CD4-positive, alpha-beta T cell treated with Interleukin-10 for 1 hour (primary cell): ENCODE measurements at places on chromosomes 16 and 17.

DNA sequence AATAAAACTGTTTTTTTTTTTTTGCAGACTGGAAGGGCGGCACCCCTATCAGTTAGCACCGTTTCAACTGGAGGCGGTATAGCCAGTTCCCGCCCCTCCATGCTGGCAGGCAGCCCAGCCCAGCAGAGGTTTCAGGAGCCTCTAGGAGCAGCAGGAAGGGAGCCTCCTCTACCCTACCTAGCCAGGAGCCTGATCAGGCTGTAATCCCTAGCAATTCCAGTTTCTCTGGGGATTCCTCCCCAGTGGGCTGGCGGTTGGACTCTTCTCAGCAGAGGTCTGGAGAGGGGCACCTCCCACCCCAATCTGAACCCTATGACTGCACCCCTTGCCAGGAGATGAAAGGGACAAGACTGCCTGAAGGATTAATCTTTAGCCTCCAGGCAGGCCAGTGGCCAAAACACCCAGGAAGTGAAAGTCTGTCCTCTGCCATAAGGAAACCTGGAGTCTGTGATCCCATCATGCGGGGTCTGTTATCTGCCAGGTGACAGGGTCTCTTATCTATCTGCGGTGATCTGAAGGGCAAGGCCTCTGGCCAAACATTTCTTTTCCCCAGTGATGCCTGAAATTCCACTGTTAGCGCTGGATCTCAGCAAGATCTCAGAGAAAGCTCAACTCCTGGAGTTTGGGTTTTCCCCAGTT is 4.9 kb upstream of the CDH1 start:
- DNase-seq, result no peak

DNA sequence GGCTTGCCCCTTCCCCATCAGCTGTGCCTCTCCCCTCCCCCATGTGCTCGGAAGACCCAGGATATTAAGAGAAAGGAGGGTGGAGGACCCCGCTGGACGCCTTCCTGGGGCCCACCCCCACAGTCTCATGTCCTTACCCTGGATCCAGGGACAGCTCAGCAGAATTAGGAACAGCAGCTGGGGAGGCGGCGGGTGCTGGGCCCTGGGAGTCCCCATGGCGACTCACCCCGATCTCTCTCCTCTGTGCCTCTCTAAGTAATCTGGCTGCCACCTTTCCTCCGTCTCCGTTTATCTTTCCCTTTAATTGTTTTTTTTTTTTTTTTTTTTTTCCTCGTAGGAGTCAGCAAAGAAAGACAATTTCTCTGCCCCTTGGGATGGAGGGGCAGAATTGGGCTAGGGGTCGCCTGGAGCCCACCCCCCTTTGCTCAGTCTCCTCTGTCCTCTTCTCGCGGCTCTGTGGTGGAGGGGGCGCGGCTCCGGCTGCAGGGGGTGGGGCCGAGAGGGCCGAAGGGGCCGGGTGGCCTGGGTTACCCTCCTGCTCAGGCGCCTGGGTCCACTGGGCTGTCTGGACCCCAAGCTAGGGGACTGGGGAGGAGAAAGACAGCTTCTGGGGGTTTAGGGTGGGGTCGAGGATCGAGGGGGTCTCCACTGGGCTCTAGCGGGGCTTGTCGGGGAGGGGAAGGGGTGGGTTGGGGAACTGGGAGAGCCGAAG is 390 bp downstream of the SEZ6L2 start:
- DNase-seq, result no peak

- DNase-seq, result peak; percentile 86
Measured at GRCh38 chr16:4116325-4117249, at the start of gene ADCY9. ADCY9 (minus strand) TSS chr16:4116442; CDS start chr16:4115442, 1,000 bp downstream.

GRCh38 chr16:18841833-18842525 is 40.6 kb upstream of the ARL6IP1 start:
- DNase-seq, result no peak

GRCh38 chr16:24748242-24748641 is 18.8 kb downstream of the TNRC6A start:
- no peak for DNase-seq

DNA sequence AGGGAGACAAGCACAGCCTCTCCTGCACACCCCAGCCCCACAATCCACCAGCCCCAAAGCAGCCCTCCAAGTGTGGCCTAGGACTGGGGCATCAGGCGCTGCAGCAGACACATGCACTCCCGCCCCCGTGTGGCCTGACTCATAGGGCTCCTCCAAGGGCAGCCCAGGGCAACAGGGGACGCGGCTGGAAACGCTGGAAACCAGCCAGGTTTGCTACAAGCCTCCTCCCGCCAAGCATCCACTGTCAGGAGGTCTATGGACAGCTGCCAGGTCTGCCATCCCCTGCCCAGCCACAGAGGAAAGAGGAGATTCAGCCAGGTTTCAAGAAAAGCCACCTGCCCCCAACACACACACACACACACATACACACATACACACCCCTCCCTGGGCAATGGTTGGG is 25.8 kb downstream of the SRCIN1 start:
- no peak for DNase-seq

GRCh38 chr17:9860851-9861250 is 35.1 kb downstream of the GLP2R start:
- DNase-seq, result no peak

DNA sequence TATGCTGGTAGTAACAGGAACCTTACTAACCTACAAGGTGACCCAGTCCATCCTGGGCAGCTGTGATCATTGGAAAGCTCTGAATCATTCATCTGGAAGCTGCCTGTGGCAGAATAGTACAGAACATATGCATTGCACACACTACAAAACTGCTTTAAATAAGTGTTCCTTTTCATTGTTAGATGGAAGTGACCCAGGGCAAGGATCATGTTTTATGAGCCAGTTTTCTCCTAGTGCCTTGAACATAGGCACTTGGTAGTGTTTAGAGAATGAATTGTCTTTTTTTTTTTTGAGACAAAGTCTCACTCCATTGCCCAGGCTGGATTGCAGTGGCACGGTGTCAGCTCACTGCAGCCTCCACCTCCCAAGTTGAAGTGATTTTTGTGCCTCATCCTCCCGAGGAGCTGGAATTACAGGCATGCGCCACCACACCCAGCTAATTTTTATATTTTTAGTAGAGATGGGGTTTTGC is 55.4 kb downstream of the TENT4B start:
- no peak for DNase-seq

- no peak for DNase-seq
Measured at GRCh38 chr16:65012357-65012756, 109.5 kb downstream of the CDH11 start.

DNA sequence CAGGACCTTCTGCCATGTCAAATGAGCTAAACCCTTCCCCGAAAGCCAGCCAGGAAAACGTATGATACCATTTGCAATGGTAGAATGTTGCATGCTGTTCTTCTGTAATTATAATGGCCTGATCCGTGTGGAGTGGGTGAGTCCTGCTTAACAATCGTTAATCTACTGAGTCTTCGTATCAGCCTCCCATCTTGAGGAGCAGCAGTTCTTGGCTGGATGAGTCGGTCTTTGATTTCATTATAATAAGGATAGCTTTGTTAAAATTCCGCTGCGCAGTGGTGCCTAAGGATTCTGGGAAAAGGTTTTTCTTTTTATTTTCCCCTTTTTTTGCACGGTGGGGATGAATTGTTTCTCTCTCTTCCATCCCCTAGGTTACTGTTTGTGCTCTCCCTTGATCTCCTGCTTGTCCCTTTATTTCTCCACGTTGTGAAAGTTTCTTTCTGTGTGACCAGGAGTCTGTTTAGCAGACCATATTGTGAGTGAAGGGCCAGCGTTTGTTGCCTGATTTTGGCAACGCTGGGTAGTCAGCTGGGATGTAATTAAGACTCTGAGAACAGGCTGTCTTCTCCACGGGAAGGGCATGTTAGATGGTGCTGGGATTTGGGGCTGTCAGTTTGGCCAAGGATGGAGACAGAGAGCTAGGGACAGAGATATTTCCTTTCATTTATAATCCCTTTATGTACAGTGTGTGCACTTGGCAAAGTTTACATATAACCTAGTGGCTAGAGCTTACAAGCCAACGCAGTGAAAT is 263.0 kb downstream of the FTO start:
- DNase-seq, result no peak

GRCh38 chr16:2033057-2033908 is 6.6 kb downstream of the NHERF2 start:
- DNase-seq, result no peak

DNA sequence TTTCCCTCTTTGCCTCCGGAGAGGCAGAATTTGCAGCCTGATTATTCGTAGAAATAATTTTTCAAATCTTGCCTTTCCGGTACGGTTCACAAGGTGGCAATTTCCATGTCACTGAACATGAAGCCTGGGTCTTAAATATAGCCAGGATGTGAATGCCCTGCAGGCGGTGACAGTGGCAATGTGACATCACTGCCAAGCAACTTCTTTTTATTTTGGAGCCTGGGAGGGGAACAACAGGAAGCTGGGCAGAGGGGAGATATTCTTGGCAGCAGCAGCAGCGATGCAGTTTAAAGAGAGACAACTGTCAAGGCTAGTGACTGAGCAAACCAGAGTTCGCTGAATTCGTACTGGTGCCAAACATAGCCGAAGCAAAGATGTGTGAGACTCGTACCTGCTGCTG is 171.1 kb downstream of the SNX29 start:
- DNase-seq, result no peak

DNA sequence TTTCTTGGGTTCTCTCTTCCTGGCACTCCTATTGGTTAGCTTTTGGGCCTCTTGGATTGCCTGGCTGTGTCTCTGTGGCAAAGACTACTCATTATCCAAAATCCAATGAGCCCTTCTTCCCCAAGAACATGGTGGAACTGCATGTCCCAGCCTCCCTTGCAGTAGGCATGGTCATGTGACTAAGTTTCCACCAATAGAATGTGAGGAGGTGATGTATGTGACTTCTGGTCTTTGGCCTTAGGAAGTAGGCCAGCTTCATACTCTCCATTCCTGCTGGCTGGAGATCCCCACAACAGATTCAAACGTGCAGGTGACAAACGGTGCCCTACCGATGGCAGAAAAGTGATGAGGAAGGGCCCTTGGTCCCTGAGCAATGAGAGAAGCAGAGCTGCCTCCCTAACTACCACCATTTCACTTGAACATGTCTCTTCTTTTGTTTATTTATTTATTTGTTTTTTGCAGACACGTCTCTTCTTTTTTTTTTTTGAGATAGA is 17.3 kb upstream of the SPN start:
- peak; percentile 43 for DNase-seq

DNA sequence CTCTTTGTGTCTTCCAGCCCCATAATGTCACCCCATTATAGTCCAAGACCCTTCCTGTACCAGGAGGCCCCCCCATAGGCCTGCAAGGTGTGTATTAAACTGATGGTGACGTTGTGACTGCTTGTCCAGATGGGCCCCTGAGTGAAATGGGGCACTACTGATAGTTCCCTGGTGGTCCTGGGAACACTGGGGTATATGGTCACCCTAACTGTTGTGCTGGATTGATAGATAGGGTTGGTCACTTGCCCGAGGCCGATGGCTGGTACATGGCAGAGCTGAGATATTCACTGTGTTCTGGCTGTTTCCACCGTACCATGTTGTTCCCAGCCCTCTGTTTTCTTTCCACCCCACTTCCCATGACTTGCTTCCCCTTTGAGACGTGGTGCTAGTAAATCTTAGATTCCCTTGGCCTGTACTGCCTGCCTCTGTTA is 4.3 kb downstream of the CNP start:
- no peak for DNase-seq

DNA sequence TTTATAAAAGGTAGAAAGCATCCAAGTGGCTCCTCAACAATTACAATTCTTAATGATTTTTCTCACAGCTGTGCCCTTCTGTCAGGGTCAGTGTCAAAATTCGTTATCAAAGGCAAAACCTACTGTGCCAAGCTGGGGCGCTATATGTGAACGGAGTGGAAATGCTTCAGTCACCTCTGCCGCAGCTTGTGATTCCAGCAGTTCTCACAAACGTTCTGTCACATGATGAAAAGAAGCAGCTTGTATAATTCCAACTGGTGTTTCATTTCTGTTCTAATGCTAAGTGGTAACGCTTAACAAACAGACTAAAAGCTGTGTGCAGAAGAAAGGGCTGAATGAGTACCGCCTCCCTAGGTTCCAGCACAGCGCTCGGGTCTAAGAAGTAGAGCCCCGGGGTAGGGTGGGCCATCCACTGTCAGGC is 14.2 kb downstream of the PLD6 start:
- no peak for DNase-seq

DNA sequence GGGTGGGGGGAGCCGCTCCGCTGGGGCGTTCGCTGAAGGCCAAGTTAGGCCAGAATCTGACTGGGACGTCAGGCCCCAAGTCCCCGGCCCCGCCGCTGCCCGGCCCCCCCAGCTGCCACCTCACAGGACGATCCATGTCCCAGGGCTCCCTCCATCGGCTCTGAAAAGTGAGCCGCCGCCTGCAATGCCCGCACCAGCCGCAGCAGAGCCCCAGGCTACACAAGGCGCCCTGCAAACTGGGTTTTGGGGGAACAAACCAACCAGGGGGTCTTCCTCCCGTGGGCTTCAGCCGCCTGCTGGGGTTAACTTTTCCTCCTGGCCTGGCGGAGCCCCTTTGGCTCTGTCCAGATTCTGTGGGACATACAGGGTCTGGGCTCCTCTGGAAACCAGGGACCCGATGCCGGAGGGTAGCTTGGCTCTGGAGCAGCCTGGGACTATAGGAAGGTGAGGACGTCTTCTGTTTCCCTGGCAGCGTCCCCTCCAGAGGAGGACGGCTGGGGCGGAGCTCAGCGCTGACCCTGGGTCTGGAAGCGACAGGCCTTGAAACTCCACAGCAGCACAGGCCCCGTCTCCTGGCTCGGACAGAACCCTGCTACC is 835 bp downstream of the NME4 start:
- DNase-seq, result peak; percentile 26

DNA sequence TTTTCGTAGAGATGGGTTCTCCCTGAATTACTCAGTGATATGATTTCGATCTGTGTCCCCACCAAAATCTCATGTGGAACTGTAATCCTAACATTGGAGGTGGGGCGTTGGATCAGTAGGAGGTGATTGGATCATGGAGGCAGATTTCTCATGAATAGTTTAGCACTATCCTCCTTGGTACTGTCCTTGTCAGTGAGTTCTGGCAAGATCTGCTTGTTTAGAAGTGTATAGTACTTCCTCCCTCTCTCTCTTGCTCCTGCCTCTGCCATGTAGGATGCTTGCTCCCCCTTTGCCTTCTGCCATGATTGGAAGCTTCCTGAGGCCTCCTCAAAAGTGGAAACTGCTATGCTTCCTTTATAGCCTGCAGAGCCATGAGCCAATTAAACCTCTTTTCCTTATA is 22.9 kb downstream of the PIGL start:
- DNase-seq, result no peak

- no peak for DNase-seq
Measured at GRCh38 chr17:78432226-78433012, 54.0 kb downstream of the PGS1 start.

DNA sequence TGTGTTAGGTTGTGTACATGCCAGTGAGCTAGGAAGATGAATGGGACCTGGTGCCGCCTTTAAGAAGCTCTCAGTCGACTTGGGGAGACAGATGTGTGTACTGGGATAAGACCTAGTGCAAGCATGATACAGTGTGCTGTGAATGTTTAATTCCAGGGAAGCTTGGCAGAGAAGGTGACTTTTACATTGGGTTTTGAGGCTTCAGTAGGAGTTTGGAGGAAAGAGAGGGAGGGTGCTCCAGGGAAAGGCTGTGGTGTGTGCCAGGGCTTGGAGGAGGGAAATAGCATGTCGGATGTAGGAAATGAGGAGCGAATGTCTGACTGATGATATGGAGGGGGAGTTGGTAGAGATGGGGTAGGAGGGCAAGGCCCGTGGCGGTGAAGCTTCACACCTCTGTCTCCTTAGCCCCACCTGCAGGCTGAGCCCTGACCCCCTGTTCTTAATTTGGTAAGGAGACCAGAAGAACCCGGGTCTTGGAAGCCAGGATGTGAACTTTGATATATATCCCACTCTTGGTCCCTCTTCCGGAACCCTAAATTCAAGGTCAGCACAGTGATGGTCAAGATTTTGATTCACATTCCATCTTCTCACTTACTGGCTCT is 76.6 kb downstream of the PLCG2 start:
- no peak for DNase-seq

GRCh38 chr17:47720754-47721533 is 12.1 kb upstream of the TBX21 start:
- DNase-seq, result peak; percentile 70
